Cardiac fibroblast (primary cell): ENCODE measurements at places on chromosomes 2 and 18.

GRCh38 chr2:134346141-134346540 lies 92.3 kb downstream of the MGAT5 start:
- no peak for DNase-seq

DNA sequence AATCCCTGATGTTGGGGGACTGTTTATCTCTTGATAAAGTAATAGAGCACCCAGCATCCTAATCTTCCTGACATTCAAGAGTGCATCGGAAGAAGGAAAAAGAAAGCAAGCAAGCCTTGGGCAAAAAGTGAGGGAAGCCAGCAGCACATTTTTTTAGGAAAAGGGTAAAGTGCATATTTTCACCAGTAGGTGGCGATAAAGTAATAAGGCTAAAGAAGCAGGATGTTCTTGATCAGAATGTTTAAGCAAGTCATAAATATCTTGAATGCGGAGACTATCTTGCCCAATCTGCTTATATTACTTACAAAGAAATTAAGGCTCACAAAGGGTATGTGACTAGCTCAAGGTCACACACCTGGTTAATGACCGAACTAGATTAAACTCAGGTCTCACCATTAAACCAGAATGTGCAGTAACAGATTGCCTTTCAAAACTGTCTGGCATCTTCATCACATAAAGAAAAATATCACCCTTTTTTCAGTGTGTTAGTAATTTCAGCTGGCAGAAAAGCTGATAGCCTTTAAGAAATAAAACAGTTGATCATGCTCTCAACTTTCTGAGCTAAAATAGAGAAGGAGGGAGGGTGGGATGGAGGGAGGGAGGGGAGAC lies 83.8 kb downstream of the VIT start:
- peak; percentile 78 for DNase-seq

DNA sequence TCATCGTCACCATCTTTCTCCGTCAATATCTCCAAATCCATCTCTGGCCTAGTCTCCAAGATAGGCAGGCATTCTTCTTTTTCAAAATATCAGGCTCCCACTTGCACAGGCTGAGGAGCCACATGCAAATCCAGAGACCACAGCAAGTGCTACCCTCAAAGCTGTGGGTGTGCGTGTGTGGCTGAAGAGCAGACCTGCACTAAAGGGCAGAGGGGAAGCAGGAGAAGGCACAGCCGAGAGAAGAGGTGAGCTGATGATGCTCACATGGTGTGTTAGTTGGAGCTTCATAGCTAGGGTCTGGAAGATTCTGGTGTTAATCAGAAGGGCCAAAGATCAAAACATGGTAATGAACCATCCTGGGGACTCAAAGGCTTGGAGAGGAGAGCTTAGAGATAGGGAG lies 3.8 kb downstream of the SPEG start:
- DNase-seq: no peak

GRCh38 chr2:239736358-239737143 lies 288.6 kb downstream of the NDUFA10 start:
- no peak for DNase-seq
